Right forelimb (tissue), 1 donor: ENCODE measurements at places on chromosomes 13 and 19.
A peak's percentile ranks its signal among the peaks of the same experiment; 100 is the strongest.

GRCh38 chr13:110129076-110129475 lies 177.9 kb downstream of the COL4A1 start:
- no peak for DNase-seq

GRCh38 chr19:40284251-40284500 lies 969 bp downstream of the AKT2 start:
- no peak for DNase-seq

DNA sequence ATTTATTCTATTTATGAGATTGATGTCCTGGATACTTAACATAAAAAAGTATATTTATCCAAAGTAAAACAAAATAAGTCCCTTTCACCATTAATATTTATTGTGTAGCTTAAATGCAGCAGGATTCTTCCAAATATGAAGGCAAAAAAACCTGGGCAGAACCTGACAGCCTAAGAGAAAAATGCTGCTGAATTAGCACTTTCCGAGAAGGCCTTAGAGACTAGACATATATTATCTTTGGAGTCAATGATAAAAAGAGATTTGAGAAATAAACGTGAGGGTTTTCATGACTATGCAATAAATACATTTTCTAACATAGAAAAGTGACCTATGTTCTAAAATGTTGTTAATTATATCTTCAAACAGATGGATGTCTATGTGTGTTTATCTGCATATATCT lies 566.9 kb downstream of the PCDH9 start:
- no peak for DNase-seq

- no peak for DNase-seq
Observed at GRCh38 chr19:49881672-49882394, 4.3 kb downstream of the TBC1D17 start.

- no peak for DNase-seq
Observed at GRCh38 chr13:111302045-111302726, 18.3 kb upstream of the TEX29 start.

GRCh38 chr19:10651851-10652250 lies 2.3 kb upstream of the ILF3 start:
- no peak for DNase-seq

DNA sequence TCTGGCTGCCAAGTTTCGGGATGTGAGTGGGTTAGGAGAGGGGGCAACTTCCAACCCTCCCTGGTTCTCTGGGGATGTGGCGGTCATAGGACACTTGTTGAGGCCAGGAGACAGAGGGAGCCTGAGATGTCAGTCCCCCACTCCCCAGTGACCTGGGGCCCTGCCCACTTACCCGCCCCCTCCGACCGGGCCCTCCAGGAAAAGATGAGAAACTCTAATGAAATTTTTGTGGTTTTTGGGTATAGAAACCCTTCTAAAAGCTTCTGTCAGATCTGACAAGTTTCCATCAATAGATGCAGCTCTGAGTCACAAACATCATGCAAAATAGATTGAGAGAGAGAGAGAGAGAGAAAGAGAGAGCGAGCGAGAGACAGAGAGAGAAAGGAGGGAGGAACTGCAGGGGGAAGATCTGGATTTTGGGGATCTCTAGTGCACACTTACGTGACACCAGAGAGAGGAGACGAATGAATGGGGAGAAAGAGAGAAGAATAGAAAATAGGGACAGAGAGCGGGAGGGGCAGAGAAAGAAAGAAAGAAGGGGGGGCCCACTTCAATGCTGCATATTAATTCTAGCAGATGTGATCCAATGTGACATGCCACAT lies 94.0 kb downstream of the PTPRS start:
- DNase-seq, result no peak

- DNase-seq, result peak; percentile 91
Observed at GRCh38 chr19:53865918-53866864, 1.5 kb upstream of the MYADM start.

GRCh38 chr13:34654203-34654602 lies 287.9 kb upstream of the NBEA start:
- no peak for DNase-seq

GRCh38 chr13:38830442-38831045 lies 143.7 kb downstream of the FREM2 start:
- DNase-seq, result no peak

DNA sequence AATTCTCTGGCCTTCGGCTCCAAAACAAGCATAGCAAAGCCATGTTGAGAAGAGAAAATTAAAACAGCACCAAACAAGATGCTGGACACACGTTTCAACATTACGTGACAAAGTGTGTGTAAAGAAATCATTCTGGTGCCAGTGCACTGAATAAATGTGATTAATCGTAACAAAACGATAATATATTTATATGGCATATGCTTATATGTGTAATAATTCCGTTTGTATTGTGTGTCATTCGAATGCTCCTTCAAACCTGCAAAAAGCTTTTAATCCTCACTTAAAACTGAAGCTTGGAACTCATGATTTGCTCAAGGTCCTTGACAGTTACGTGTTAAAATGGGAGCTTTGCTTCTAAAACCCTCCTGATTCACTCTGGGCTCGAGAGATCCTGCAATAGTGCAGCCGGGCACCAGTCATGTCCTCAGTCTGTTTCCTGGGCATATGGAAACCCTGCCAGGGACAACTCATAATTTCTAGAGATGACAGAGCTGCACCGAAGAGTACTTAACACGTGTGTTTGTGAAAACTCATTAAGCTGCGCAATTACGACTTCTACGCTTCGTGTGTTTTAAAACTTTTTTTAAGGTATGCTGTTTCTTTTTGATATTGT lies 731 bp upstream of the AKAP8L start:
- DNase-seq, result no peak

GRCh38 chr13:47455626-47456025 lies 545.4 kb downstream of the SUCLA2 start:
- no peak for DNase-seq

DNA sequence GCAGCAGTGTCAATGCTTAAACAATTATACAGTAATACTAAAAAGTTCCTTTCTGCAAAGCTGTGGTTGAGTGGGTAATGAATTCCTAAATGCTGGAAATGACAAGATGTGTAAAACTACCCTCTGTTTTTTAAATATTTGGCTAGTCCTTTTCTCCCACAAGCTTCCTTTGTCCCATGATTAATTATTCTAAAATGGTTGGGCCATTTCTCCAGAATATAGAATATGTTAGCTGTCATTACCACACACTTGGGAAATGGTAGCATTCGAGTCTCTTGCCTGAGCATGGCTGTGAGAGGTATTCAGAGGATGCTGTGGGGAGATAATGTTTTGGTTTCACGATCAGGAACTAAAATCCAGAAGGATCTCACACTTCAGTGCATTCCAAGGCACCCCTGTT lies 1185.8 kb downstream of the UQCRFS1 start:
- no peak for DNase-seq

DNA sequence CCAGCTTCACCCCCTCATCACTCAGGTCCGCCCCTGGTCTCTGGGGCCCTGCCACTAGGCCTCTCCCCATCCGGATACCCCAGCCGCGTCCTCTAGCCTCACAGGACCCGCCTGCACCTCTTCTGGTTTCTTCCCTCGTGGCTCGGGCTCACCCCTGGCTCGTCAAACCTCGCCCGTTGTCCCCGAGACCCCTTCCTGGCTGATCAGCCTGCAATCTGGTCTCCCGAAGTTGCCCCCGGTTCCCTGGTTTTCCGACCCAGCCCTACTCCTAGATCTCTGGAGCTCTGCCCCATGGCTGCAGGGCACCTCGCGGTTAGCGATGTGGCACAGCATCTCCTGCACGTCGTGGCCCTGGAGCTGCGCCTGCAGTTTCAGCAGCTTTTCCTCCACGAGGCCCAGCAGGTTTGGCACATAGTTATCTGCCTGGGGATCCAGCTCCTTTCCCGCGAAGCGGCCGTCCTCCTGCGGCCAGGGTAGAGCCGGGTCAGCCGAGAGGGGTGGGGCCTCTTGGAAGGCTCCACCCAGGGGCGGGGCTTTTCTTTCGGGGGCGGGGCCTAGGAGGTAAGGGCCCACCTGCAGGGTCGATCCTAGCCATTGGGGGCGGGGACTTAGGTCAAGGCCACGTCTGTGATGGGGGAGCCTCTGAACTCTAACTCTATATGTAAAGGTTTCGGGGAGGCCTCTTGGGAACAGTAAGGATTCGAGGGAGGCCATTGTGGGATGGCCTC lies 2.4 kb upstream of the RGL3 start:
- DNase-seq, result no peak

DNA sequence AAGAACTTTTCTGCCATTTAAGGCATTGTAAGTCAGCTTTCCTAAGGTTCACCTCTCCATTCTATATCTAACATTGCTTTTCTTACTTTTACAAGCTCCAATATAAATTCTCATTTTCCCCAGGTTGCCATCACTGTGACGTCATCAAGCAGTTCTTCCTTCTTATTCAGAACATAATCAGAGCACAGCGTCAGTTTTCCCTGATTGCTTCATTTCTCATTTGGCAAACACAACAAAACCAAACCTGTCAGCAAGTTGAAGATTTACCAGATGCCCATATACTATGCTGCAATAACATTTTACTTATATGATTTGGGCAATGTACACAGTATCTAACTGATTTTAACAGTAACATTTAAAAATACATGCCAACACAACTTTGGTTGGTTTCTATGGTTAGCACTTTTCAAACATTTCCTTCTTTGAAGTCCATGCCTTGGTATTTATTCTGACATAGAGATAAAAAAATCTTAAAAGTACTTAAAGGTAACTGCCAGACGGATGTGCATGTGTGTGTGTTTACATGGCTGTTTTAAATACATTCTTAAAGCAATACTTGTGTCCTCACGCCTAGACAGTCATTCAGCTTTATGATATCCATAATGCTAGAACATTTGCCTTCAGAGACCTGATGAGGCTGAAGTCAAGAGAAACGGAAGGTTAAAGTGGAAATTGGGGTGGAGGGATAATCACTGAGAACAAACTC lies 264.0 kb downstream of the KLF12 start:
- DNase-seq, result no peak

- no peak for DNase-seq
Observed at GRCh38 chr13:112072534-112073244, 5.7 kb downstream of the SOX1 start.

- no peak for DNase-seq
Observed at GRCh38 chr13:113949546-113949945, 24.3 kb downstream of the C13orf46 start.

DNA sequence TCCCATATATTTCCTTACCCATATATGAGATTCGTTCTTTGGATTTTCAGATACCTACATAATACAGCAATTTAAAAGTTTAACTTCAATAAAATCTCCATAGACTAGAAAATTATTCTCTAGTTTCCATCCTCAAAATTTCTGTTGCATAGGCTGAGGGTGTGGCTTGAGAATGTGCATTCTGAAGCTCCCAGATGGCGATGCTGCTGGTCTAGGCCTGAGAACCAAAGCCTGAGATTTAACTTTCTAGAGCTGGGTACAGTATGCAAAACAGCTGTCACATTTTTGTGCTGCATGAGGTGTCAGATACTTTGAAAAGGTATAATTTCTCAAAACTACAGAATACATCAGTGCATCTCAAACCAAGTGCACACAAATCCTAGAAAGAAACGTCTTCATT lies 42.7 kb downstream of the MPHOSPH8 start:
- no peak for DNase-seq

- no peak for DNase-seq
Observed at GRCh38 chr13:29858231-29858630, 7.8 kb upstream of the UBL3 start.

GRCh38 chr19:8355631-8356402 lies 8.1 kb upstream of the ANGPTL4 start:
- DNase-seq, result no peak

DNA sequence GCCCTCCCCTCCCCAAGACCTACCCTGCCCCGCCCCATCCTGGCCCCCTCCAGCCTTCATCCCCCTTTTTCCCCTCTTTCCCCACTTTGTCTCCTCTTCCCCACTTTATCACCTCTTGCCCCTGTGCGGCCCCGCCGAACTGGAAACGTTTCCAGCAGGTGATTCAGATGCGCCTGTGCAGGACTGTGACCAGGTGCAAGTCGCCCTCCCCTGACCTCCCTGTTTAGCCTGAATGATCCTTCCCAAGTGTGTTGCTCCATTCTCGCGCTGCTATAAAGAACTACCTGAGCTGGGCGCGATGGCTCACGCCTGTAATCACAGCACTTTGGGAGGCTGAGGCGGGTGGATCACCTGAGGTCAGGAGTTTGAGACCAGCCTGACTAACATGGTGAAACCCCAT lies 25.9 kb downstream of the ZNF791 start:
- no peak for DNase-seq

DNA sequence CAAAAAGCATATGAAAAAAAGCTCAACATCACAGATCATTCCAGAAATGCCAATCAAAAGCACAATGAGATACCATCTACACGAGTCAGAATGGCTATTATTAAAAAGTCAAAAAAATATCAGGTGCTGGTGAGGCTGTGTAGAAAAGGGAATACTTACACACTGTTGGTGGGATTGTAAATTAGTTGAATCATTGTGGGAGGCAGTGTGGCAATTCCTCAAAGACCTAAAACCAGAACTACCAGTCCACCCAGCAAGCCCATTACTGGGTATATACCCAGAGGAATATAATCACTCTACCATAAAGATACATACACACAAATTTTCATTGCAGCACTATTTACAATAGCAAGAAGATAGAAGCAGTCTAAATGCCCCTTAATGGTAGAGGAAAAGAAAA lies 529.9 kb downstream of the SLITRK1 start:
- no peak for DNase-seq

GRCh38 chr19:14019100-14019499 lies 8.8 kb upstream of the RLN3 start:
- no peak for DNase-seq

- no peak for DNase-seq
Observed at GRCh38 chr13:39462428-39462827, 140.6 kb downstream of the LHFPL6 start.

- DNase-seq, result peak; percentile 69
Observed at GRCh38 chr19:50567882-50568727, at the start of gene LRRC4B. Gene LRRC4B (minus strand): TSS chr19:50568435. CDS start chr19:50548838, 19,597 bp downstream.

DNA sequence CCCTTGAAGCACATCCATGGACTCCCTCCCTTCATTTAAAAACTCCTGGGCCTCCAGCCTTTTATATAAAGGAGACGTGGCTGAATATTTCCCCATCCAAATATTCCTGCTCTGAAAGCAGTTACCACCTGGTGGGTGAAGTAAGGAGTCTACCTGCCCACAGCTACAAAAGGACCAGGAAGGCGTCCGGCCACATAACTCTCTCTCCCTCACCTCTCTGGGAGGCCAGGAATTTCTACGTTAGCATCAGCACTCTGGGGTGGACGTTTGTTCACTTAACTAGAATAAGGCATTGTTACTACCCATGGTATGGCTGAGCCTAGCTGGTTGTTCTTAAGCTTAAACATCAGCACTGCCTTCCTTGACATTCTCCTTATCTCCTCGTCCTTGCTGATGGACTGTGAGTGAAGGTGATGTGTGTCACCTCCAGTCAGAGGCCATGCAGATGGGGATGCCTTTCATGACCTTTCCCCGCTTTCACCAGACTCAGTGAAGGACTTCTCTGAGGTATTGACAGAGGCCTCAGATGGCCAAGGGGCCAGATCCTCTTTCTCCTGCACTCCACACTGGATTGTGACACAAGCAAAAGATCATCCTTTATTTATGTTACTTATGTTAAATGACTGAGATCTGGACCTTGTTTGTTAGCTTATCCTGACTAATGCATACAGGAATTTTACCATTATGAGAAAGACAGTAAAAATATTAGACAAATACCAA lies 22.2 kb upstream of the KPNA3 start:
- DNase-seq, result no peak
